ENCODE measurements at places on chromosomes 13 and 19.

DNA sequence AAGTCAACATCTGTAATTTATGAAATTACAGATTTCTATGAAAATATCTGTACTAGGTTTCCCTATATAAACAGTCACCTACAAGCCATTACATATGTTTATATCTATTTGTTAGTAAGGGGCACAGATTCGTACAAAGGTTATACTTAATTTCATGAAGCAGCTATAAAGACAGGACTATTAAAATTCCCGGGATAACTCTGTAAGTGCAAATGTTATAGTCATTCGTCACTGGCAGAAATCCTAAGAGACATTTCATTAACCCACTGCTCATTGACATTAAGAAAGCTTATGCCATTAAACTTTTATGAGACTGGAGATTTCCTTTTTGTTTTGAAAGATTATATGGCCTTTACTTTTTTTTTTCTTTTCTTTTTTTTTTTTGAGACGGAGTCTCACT, 122.9 kb downstream of the MYO16 start:
- no peak for DNase-seq

DNA sequence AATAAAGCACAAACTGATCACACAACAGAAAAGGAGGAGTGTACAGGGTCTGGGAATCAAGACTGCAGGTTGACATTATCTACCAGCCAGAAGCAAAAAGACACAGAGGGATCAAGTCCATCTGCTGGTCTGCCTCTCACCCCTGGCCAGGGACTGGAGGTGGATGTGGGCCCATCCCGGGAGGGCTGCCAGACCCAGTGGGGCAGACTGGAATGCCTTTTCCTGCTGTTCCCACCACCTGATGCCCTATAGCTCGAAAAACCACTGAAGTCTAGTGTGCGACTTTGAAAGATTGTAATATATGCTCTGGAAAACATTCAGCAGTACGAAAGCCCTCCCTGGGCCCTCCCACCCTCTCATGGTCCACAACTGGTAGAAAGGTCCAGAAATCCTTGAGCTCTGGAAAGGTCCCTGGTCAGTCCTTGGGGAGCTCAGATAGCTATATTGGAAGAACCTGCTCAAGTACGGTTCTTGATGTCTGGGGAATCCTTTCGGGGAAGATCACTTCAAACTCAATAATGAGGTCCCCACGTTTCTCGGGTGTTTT, 2.6 kb downstream of the DNAJB1 start:
- DNase-seq, result no peak

DNA sequence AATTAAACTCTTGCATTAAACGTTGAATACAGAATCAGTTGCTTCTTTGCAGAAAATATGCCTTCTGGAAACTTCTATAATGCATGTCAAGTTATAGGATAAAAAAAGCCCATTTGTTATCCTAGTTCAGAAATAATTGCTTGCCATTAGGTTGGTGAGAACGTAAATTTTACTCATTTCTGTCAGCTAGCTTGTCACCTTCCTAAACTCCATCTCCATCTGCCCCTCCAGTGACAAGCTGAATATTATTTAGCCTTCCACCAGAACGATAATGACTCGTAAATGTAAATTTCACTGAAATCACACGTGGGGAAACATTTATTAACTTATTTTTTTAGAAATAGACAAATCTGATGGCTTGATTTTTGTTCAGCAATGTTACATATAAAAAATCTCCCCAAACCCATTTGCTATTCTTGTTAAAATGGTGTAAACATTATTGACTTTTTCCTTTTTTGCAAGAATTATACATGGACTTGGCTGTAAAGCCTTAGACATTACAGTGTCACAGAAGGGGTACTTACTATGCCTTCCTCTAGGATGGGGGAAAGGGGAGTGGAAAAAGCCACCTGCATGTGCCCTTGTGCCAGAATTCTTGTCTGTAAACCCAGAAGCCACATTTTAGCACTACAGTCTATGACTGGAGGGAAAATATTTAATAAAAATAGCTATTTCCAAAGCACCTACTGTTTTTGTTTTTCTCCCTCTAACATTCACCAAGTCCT, 326.8 kb downstream of the OXGR1 start:
- no peak for DNase-seq

GRCh38 chr19:33227242-33227650, 1.6 kb upstream of the SLC7A10 start:
- no peak for DNase-seq

- DNase-seq, result no peak
Observed at GRCh38 chr13:84640691-84641090, 758.4 kb upstream of the SLITRK1 start.

DNA sequence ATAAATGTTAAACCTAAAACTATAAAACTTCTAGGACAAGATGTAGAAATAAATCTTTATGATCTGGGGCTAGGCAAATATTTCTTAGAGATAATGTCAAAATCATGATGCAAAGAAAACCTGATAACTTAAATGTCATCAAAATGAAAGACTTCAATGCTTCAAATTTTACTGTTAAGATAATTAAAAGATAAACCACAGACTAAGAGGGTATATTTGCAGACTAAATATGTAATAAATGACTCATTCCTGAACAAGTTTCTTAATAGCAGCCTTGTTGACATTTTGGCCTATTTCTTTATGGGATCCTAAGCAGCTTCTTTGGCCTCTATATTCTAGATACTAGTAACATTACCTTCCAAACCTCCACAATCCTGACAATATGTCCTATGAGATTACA, 2878.3 kb upstream of the PCDH20 start:
- DNase-seq, result peak; percentile 10

DNA sequence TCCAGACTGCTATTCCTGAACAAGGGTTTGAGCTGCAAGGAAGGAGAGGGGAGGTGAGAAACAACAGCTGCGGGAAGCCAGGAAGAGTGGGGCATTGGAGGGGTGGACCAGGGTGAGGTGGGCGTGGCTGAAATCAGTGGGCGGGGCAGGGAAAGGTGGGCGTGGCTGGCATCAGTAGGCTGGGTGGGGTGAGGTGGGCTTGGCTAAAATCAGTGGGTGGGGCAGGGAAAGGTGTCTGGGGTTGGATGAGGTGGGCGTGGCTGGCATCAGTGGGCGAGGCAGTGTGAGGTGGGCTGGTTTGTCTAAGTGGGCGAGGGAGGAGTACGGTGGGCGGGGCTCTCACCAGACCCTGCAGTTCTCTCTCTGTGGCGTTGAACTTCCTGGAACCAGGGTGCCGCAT, 87.6 kb downstream of the MUC16 start:
- no peak for DNase-seq

All from epithelial cell of esophagus (primary cell).